Stimulated activated CD8-positive, alpha-beta memory T cell treated with anti-CD3 and anti-CD28 coated beads, Interleukin-12 subunit alpha, Interleukin-12 subunit beta, amount 100 ng/mL, for 1 hour (primary cell): ENCODE measurements at places on chromosomes 16 and 17.

GRCh38 chr17:47713980-47714700, 18.9 kb upstream of the TBX21 start:
- DNase-seq, result no peak

DNA sequence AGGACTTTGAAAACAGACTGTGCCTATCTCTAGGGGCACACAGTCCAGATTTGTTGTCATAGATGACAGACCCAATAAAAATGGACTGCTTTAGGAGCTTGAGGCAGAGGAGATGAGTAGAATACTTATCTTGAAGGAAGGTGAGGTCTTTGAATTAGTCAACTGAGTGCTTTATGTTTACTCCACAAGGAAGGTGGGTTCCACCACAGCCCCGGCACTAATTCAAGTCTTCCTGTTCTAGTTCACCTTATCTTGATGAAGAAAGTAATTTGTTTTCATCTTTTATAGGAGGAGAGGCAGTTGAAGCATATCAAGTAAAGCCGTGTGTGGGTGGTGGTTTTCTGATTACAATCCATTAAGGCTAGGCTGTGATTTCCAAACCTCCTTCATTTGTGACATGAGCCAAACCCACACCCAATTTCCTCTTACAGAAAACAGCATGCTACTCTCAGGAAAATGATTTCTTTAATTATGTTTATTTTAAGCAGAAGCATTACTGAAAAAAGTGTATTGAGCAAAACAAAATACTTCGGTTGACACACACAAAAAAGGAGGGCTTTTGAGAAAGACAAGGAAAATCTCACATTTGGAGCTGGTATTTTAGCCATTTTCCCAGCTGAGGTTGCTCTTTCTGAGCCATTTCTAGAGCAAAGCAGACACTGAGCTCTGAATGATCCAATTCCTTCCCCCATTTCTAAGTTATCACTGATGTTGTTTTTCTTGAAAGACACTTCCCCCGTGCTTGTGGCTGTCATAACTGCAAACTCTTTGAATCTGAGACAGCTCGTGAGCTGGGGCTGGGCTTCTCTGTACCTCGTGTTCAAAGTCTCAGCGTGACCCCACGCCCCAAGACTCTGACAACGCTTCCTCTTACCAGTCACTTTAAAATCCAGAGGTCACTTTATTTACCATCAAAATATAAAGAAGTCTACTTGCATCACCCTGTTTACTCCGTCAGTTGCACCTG, 35.4 kb downstream of the CDRT15 start:
- DNase-seq, result peak; percentile 43

DNA sequence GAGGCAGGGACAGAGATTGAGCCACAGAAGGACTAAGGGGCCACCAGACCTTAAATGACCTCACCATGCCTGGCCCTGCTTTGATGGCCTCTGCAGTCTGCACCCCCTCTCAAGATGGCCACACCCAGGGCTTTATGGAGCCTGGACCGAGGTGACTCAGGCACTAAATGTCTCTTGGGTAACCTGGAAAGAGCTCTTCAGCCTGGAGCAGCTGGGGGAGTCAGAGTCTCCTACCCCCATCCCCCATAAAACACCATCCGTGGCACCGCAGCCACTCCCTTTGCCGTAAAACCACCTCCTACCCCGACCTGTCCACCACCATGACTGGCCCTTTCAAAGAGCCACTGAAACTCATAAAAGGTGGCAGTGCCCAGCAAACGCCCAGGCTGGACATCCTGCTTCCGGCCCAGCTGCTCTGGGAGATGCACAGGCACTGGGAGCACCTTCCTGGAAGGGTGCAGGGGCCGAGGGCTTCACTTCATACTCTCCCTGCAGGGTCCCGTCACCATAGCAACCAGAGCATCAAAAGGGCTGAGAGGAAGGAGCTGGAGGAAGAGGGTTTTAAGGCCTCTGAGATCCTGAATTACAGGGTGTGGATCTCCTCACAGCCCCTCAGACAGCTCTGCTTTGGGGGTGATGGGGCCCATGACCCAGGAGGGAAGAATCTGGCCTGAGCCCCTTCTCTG, 22.3 kb downstream of the FOXN1 start:
- DNase-seq, result no peak

DNA sequence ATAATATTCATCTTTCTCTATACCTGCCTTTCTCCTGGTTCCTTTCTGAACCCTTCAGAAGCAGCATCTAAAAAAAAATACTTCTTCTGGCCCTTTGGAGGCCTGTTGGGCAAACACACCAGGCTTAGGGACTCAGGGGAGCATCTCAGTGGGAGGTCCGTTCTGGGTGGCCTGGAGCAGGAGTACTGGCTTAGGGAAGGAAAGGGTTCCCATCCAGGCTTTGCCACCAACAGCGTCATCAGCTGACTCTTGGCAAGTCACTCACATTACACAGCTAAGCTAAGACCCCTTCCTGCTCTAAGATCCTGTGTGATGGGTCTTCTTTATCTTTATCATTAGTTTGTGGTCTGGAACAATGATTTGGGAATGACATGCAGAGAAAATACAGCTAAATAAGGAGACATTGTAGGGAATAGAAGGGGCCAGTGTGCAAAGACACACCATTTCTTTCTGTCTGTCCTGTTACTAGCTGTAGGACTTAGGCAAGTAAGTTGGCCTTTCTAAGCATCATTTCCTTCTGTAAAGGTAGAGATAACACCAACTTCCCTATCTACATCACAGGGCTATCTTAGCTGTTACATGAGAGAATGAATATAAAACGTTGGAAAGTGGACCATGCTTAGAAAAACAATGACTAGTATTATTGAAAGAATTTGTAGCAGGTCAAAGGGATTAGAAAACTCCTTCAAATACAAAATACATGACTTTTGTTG, 9.9 kb downstream of the PCTP start:
- no peak for DNase-seq

- DNase-seq, result no peak
These were observed 18.7 kb upstream of the GRIN2A start for GRCh38 chr16:10200637-10201586.

DNA sequence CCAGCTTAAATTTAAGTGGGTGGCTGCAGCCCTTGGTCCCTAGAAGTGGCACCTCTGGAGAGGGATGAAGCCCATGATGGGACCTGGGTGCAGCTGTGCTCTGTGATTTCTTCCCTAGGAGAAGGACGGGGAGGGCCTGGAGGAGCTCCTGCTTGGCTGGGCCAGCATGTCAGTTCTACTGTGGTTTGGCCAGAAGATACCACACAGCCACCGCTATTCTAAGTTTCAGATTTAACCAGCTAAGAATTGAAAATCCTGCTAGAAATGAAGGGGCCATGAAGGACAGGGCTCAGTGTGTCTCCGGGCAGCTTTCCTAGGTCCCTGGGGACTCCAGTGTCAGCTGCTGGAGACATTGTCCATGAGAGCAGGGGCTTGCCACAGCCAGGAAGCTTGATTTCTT, 9.7 kb downstream of the RAP1GAP2 start:
- no peak for DNase-seq

DNA sequence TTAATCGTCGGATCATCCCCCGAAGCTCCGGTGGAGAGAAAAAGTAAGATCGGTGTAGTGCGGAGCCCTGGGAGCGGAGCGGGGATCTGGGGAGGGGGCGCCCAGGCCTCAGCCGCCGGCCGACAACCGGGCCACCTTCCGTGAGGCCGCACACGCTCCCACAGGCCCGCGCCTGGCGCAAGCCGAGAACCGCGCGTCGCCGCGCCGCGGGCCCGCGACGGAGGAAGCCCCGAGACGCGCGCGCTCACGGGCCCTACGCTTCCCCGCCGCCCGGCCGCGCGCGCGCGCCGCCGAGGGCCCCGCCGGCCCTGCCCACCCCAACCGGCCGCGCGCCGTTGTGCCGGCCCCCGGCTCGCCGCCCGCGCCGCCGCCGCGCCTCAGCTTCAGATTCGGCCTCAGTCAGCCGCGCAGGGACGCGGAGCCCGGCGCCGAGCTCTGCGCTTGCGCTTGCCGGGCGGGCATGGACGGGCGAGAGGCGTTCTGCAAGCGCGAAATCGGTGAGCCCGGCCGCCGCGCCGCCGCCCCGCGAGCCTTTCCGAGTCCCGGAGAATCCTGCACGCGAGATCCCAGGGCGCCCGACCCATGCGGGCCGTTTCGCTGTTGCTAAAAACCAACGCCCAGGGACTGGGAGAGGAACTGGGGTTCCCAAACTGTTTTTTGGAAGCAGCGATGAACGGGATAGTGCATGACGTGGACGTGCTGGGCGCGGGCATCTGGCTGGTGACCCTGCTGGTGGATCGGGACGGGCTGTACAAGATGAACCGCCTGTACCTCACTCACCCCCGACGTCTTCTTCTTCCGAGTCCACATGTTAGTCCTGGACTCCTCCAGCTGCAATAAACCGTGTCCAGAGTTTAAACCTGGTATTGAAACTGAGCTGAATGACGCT, 28.0 kb upstream of the LRRC37A start:
- peak; percentile 75 for DNase-seq

- no peak for DNase-seq
These were observed 23.0 kb downstream of the NAGPA start for GRCh38 chr16:5010576-5011329.

- no peak for DNase-seq
These were observed 1.7 kb downstream of the SMARCE1 start for GRCh38 chr17:40645943-40646342.

DNA sequence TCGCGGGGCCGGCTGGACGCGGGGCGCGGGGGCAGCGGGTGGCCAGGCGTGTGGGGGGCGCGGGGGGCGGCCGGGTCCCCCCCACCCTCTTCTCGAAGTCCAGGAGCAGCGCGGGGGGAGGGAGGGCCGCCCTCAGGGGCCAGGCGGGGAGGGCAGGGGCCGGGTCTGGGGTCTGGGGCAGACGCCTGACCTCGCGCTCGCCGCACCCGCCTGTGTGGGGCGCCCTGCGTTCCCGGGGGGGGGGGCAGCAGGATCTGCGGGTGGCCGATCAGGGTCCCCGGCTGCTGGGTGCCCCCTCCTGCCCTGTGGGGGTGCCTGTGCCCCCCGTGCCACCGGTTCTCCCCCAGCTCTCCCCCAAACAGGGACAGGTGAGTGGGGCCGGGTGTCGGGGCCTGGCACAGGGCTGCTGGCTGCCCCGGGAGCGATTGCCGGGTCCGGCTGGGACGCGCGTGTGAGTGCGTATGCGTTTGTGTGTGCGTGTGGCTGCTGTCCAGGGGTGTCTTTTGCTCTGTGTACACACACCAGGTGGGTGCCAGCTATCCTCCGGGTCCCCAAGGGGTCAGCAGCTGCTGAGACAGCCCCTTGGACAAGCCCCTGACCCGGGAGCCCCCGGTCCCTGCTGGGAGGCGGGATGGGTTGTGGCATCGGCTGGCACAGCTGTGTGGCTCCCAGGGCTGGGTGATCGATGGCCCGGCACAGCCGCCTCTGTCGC, 663 bp downstream of the PRR35 start:
- DNase-seq, result no peak

- no peak for DNase-seq
These were observed 22.8 kb downstream of the SLC43A2 start for GRCh38 chr17:1605681-1606351.

DNA sequence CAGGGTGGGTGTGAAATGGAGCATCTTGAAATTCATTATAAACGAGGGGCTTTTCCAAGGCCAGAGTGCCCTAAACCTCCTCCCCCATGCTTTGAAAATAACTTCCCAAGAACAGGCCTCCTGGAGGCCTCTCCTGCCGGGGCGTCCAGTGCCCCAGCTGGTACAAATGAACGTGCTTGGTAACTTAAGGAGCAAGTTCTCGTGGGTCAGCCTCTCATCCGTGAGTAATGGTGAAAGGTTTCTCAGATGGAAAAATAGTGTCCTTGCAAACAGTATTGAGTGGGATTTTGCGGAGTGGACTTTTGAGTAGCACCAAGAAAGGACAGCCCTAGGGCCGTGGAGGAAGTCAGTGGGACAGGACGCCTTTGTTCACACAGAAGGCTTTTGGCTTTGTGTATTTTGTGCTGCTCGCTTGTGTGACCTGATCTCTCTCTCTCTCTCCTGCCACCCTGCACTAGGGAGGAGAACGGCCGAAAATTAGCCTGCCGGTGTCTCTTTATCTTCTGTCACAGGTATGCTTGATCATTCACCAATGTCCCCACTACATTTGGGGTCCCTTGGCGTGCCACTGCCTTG, 34.6 kb downstream of the CLEC16A start:
- no peak for DNase-seq

DNA sequence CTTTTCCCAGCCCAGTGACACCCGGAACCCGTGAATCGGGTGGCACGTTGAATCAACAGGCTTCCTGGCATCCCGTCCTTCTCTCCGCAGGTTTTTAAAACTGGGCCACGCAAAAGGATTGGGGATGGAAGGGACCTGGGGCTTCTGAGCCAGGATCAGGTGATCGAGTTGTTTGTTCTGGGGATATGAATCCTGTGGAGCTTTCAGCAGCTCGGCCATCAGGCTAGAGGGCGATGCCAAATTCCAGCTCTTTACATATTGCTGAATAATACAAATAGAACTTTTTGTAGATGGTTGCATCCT, 473 bp downstream of the SUPT6H start:
- no peak for DNase-seq

DNA sequence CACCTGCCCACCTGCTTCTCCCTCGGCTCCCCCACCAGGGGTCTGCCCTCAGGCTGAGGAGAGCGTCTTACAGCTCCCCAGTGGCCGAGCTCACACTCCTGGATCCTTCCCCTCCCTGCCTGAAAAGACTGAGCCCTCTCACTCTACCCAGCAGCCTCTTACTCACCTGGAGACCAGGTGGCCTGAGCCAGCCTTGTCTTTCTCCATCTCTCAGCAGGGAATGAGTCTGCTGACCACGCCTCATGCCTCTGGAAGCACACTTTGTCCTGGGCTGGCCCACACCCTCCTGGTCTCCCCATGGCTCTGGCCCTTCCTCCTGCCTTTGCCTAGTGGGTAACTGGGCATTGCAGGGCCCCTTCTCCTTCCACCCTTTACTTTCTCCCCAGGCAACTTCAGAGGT, 177.2 kb downstream of the ENGASE start:
- no peak for DNase-seq

DNA sequence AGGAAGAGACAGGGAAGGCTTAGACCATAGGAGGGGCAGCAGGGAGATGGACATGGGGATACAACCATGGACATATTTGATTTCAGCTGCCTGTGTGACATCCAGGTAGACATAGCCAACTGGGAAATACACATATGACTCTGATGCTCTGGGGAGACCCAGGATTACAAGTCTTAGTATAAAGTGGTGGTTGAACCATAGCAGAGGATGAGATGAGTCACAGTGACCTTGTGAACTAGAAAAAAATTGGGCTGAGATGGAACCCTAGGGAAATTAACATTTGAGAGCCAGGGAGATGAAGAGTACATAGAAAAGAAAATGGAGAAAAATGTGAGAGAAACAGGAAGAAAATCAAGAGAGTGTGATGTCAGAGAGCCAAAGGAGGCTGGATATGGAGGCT, 10.2 kb downstream of the MARCHF10 start:
- DNase-seq, result no peak

DNA sequence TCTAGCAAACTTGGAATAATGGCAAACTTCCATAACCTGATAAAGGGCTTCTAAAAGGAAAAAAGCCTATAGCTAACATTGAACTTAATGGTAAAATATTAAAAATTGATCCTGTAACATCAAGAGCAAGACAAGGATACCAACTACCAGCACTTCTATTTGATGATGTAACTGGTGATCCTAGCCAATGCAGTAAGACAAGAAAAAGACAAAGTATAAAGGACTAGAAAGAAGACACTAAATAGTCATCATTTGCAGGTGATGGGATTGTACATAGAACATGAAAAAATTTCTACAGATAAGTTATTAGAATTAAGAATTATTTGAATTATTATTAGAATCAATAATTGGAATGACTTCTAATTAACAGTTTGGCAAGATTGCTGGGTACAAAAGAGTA, 37.0 kb downstream of the B9D1 start:
- DNase-seq, result no peak
